ENCODE measurements at places on chromosomes 16 and 17.
A peak's percentile ranks its signal among the peaks of the same experiment; 100 is the strongest.

DNA sequence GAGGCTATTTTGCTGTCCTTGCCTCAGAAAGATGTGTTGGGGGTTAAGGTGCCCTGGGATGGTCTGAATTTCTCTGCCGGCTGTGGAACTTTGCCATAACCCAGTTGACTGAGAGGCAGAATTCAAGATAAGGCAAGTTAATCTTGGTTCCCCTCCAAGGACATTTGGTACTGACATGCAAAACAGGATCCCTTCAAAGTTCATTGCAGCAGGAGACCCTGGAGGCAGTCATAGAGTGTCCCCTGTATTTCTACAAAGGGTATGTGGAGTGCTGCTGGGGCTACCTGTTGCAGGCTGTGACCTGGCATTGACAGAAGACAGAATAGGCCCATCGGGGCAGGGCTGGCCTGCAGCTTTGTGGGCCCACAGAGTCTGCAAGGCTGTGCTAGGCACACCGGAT lies 135.6 kb upstream of the IRX3 start:
- no peak for DNase-seq

- DNase-seq, result no peak
These were observed 162.5 kb downstream of the PRKCA start for GRCh38 chr17:66464921-66465320.

- DNase-seq, result peak; percentile 36
These were observed 39.2 kb upstream of the GSE1 start for GRCh38 chr16:85573696-85574641.

GRCh38 chr17:8976638-8977037 lies 11.1 kb upstream of the PIK3R5 start:
- no peak for DNase-seq

GRCh38 chr17:63275318-63275970 lies 170.7 kb downstream of the CYB561 start:
- no peak for DNase-seq

DNA sequence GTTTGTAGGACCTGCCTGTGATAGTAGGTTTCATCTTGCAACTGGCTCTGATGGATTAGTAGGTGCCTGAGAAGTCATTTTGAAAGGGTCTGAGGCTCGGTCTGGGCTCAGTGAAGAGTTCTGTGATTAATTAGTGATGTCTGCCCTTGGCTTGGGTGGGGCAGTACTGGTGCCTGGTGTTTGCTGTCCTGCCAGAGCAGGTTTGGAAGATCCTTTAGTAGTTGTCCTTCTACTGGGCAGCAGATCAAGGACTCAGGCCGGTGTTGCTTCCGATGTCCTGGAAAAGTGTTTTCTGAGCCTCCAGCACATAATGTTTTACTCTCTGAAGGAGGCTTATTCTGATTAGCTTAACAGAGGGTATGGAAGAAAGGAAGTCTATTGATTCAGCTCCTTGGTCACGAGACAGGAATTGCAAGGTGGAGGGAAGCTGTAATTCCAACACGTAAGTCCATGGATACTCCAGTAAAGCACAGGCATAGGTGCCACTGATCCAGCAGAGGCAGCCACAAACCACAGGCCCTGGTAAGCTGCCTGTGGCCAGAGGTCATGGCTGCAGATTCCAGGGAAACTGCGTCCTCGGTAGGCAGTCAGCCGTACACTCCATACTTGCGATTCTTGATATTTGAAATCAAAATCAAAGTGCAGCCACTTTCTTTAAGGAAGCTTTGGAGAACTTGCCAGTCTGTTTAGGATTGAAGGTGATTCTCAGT lies 18.7 kb downstream of the HLF start:
- DNase-seq, result no peak

GRCh38 chr16:46730126-46730525 lies 18.0 kb downstream of the MYLK3 start:
- no peak for DNase-seq

DNA sequence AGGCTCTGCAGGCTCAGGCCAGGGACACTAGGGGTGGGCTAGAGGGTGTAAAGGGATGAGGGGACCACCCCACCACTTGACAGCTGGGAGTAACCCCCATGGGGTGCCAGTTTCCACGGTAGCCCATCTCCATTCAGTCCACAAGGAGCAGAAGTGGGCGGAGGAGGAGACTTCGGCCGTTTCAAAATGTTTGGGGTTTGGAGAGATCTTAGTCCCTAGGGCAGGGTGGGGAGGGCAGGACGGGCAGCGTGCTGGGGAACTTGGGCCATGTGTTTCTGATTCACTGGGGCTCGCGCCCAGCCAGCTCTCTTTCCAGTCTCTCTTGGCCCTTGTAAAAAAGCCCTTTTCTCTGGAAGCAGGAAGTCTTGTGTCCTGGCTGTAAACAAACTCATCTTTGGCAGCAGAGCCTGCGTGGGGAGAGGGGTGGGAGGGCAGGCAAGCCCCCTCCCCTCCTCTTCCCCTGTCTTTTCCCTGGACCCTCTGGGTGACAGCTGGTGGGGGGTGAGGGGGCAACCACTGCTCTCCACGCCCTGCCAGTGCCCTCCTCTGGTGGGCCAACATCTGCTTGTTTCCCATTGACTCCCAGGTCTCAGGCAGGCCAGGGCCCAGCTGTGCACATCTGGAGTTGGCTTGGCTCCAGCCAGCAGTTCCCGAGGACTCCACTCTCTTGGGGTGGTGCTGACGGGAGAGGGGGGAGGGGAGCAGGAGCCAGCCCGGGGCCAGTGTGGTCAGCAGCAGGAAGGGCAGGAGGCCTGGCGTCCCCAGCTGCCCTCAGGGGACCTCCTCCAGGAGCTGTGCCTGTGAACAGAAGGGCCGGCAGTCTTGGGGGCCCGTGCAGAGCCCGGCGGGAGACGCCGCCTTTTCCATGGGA lies 8.1 kb downstream of the CYGB start:
- no peak for DNase-seq

GRCh38 chr16:70375636-70376611 lies 29.2 kb downstream of the DDX19A start:
- DNase-seq, result no peak

DNA sequence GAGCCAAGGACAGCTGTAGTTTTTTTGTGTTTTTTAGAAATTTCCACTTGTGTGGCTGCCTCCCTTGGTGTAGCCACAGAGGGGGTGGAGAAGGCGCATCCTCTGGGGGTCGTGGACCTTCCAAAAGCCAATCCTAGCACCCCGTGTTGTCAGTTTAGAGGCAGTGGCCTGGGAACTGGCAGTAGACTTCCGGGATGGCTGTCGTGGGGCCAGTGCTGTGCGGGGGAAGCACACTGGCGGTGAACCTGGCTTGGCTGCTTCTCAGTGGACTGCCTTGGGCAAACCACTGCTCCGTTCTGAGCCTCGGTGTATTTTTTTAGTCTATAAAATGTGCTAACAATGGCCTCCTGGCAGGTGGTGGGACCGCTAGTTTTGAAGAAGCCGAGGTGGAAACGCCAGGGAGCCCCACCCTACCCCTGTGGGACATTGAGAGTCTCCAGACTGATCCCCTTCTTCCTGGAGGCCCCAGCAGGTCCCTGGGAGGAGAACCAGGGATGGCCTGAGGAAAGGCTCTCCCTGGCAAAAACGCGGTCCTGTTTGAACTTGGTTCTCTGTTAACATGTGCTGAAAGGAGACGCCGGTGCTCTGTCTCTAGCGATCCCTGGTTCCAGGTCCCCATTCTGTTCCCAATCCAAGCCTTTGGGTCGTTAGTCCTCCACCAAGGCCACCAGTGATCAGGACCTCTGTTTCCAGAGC lies 125.7 kb downstream of the CMIP start:
- DNase-seq, result no peak

- no peak for DNase-seq
These were observed 49.8 kb downstream of the COTL1 start for GRCh38 chr16:84568066-84568465.

DNA sequence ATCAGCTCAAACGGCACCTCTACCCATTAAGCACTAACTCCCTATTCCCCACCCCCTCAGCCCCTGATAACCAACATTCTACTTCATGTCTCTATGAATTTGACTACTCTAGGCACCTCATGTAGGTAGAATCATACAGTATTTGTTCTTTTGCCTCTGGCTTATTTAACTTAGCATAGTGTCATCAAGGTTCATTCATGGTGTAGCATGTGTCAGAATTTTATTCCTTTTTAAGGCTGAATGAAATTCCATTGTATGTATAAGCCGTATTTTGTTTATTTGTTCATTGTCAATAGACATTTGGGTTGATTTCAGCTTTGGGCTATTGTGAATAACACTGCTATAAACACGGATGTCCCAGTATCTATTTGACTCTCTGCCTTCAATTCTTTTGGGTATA lies 794.9 kb upstream of the SOX9 start:
- no peak for DNase-seq

- no peak for DNase-seq
These were observed 9.5 kb upstream of the DHRS13 start for GRCh38 chr17:28912281-28912937.

DNA sequence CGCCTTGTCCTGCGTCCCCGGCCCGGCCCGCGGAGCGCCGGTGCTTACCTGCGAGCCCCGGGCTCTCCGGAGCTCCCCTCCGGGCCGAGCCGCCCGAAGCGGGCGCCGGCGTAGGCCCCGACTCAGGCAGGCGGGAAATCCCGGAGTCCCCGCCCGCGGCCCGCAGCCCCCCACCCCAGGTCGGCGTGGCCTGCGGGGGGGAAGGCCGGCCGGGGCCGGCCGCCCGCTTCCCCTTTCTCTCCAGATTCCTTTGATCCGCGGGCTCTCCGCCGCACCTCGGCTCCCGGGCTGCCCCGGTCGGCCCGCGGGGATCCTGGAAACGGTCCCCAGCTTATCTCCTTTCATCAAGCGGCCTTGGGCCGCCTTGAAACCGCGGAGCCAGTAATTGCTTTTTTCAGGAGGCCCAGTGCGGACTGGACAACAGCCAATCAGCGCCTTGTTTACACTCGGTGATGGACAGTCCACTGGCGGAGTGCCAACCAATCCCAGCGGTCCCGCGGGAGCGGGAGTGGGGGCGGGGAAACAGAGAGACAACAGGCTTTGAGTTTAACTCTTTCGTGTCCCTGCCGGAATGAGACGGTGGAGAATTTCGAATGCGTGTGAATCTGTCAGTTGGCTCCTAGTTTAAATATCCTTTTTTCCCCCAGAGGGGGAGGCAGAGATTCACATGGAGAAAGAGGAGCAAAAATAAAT lies 1.4 kb upstream of the BAHCC1 start:
- peak; percentile 100 for DNase-seq

- no peak for DNase-seq
These were observed 73.4 kb upstream of the GPR139 start for GRCh38 chr16:20147091-20147490.

- peak; percentile 19 for DNase-seq
These were observed 1070.0 kb downstream of the CDH11 start for GRCh38 chr16:64051824-64052223.

DNA sequence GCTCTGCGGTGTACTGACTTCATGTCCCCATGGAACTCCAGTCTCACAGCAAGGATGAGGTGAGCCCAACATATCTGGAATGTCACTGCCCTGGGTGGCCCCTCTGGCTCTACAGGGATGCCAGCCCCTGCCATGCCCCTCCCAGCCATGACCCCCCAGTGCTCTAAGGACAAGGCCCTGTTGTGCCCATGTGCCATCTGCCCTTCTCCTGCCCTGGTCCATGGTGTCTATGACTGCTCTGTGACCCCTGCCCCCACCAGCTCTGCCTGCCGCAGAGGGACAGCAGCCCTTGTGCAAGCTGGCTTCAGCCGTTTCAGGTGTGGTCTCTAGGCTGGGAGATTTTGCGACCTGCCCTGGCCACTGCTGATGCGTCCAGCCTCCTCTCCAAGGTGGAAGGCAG lies 40.3 kb downstream of the TK2 start:
- no peak for DNase-seq

- DNase-seq, result peak; percentile 51
These were observed 8.6 kb upstream of the MYLK3 start for GRCh38 chr16:46756772-46757171.

GRCh38 chr17:47850373-47850691 lies 631 bp downstream of the SP6 start:
- no peak for DNase-seq

DNA sequence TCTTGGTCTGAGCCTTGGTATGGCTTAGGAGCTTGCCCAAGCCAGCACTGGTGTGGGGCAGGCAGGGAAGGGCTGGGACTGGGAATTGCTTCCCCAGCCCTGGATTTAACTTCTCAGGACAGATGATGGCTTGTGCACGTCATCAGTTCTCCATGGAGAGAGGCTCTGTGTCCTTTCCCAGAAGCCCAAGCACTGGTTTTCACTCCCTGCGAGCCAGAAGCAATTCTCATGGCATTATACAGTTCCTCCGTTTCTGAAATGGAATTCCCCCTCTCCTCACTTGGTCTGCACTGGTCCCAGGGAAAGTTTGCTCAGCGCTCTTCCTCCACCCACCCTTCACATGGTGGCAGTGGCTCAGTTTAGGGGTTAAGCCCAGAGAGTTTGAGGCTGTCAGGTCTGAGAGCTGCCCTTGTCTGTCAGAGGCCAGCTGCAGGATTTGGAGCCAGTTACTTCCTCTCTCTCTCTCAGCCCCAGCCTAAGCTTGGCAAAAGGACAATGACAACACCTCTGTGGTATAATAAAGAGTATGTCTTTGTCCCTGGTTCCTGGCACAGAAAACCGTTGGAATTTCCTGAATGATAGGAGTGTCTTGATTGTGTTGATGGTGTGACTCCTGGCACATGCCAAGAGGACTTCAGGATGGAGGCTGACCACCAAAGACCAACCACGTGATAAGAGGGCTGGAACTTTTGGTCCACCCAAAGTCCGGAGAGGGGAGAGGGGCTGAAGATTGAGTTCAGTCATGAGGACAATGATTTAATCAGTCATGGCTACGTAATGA lies 219.6 kb upstream of the TNRC6C start:
- DNase-seq, result peak; percentile 74

DNA sequence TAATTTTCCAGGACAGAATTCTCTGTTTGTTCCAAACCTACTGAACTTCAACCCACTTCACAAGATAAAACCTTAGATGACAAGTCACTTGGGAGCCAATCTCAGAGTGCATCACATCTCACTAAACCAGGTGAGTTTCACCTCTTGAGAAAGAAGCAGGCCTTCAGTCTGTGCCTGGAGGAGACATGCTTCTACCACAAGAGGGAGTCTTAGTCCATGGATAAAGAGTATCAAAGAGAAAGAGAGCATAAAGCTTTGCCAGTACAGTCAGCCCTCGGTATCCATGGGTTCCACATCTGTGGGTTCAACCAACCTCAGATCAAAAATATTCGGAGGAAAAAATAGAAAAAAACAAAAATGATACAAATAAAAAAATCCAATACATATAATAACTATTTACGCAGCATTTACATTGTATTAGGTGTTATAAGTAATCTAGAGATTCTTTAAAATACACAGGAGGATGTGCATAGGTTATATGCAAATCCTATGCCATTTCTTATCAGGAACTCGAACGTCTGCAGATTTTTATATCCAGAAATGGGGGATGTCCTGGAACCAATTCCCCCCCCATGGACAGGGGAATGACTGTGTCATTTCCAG lies 37.7 kb downstream of the DUSP14 start:
- peak; percentile 12 for DNase-seq

DNA sequence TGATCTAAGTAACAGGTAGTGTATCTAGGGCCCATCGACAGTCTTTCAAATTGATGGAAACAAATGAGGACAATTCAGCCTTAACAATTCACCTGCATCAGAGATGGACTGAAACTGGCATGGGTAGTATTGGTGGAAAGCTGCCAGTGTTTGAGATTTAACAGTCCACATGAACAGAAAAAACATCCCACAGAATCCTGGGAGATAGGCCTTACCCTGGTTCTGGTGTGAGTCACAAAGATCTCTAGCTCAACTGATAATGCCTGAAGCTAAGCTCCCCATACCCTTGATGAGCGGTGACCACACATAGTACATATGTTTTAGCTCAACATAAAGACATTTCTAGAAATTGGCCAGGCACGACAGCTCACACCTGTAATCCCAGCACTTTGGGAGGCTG lies 21.9 kb downstream of the CRK start:
- no peak for DNase-seq
